Smooth muscle cell of the umbilical artery (primary cell): ENCODE measurements at places on chromosomes 11 and 22. TPM values are rescaled to one million over a fixed set of nuclear protein-coding genes. Genes with fewer than 3 reads are reported as not detected.

SCN3B gene
- total RNA-seq: 0.30 and 0.65 TPM in 2 replicates

ROBO3 gene
- total RNA-seq: 6.2 and 7.7 TPM in 2 replicates

TTLL12 gene
- 20.2 and 33.2 TPM in 2 replicates for total RNA-seq

C11orf86 gene
- 0.30 TPM in 1 of 2 replicates, not detected in the other for total RNA-seq

DGCR6 gene
- 0.14 and 1.8 TPM in 2 replicates for total RNA-seq

MPEG1 gene
- not detected in 2 replicates for total RNA-seq

SLN gene
- total RNA-seq: not detected in 2 replicates

RTN4RL2 gene
- 0.05 TPM in 1 of 2 replicates, not detected in the other for total RNA-seq

MMP12 gene
- total RNA-seq: 0.18 and 1.2 TPM in 2 replicates

CRYBB2 gene
- total RNA-seq: not detected in 2 replicates

FAM111B gene
- 0.89 and 5.0 TPM in 2 replicates for total RNA-seq

UCP3 gene
- 0.30 and 0.32 TPM in 2 replicates for total RNA-seq

CNGA4 gene
- total RNA-seq: 0.09 TPM in 1 of 2 replicates, not detected in the other

KCNQ1 gene
- total RNA-seq: not detected in 2 replicates

PKP3 gene
- 0.69 and 1.8 TPM in 2 replicates for total RNA-seq

APOL6 gene
- 13.6 and 20.5 TPM in 2 replicates for total RNA-seq

MMP1 gene
- total RNA-seq: 47.9 and 122 TPM in 2 replicates

DDIAS gene
- total RNA-seq: 0.30 and 4.7 TPM in 2 replicates

TMPRSS13 gene
- not detected in 2 replicates for total RNA-seq

KRTAP5-3 gene
- not detected in 2 replicates for total RNA-seq
